NCI-H1436 (cell line): ENCODE measurements at places on chromosomes 3 and 15.

- DNase-seq, result no peak
Observed at GRCh38 chr3:191262650-191263049, 63.6 kb downstream of the OSTN start.

- no peak for DNase-seq
Observed at GRCh38 chr3:13587442-13587841, 38.5 kb downstream of the FBLN2 start.

- no peak for DNase-seq
Observed at GRCh38 chr3:65568497-65568896, 470.2 kb downstream of the MAGI1 start.

DNA sequence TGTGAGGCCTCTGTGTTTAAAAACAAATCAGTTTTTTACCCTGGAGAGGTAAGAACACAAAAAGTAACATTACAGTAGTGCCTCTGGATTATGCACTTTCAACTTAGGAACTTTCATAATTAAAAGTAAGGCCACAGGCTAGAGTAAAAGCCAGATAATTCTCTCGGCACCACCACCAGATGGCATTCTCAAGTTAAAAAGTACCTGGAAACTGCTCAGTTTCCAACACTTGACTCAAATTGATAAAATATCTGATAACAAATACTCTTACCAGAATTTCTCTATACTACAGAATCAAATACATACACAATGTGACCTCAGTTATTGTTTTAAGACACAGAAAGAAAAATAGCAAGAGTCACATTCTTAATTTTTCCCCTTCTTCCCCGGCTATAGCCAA, 19.9 kb downstream of the SPICE1 start:
- no peak for DNase-seq

GRCh38 chr3:154776549-154777225, 303.4 kb upstream of the MME start:
- no peak for DNase-seq

DNA sequence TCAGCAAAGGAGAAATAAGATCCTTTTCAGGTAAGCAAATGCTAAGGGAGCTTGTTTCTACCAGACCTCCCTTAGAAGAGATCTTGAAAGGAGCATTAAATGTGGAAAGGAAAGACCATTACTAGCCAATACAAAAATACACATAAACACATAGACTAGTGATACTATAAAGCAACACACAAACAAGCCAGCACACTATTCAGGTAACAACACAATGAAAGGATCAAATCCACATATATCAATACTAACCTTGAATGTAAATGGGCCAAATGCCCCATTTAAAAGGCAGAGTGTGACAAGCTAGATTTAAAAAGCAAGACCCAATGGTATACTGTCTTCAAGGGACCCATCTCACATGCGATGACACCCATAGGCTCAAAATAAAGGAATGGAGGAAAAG, 317.6 kb downstream of the TBL1XR1 start:
- DNase-seq, result no peak
